ENCODE measurements at places on chromosomes 7 and 10.

DNA sequence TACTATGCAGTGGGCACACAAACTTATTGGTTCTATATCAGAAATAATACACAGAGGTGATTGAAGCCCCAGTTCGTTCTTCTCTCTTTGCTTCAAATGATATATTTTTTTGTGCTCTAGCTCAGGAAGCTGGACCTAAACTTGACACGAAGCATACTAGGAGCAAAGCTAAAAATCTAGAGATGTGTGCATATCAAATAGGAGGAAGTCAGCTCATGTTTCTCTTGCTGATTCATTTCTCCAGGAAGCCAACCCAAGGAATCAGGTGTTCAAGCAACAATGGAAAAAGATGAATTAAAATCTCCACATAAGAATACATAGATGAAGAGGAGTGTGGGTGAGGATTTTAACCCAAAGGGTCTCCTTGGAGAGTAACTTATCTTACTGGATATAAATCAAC, 432.5 kb downstream of the KCNMA1 start:
- DNase-seq: no peak
- H3K4me3 ChIP-seq: no peak overlapping the region
- H3K27me3 ChIP-seq: peaks cover 74% of the 10 kb centered on the region
- no peaks in the 10 kb centered on the region for H3K36me3 ChIP-seq

- H3K36me3 ChIP-seq: no peaks in the 10 kb centered on the region
- DNase-seq: no peak
- no peak overlapping the region for H3K27ac ChIP-seq
- H3K4me1 ChIP-seq: no peaks in the 10 kb centered on the region
Measured at GRCh38 chr7:15750727-15751126, 64.2 kb upstream of the MEOX2 start.

- no peak overlapping the region for H3K27ac ChIP-seq
- H3K27me3 ChIP-seq: no peaks in the 10 kb centered on the region
- no peaks in the 10 kb centered on the region for H3K4me1 ChIP-seq
- H3K4me3 ChIP-seq: no peak overlapping the region
Measured at GRCh38 chr10:128517167-128517566, 390.9 kb upstream of the MKI67 start.

DNA sequence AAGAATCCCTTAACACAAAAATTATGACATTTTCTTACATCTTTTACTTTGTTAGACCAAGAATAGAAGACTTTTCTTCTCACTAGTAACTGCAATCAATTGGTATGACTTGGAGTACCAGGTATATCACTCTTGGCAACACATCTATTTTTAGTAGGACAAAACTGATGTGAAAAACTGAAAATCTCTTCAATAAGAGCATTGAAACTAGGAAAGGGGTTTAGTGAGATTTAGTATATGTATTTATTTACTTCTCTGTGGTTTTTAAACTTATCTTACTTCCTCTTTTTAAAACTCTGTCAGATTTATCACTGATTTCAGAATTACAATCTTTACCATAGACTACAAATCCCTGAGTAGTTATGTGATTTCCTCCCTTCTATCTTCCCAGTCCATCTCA, 366.2 kb downstream of the PCDH15 start:
- no peak overlapping the region for H3K4me3 ChIP-seq
- no peaks in the 10 kb centered on the region for H3K36me3 ChIP-seq
- no peak for DNase-seq
- H3K27ac ChIP-seq: no peak overlapping the region

GRCh38 chr7:64888901-64889685, 14.0 kb upstream of the ZNF273 start:
- no peak for DNase-seq
- peaks cover 12% of the 10 kb centered on the region for H3K4me1 ChIP-seq
- H3K36me3 ChIP-seq: peaks cover 2% of the 10 kb centered on the region
- no peak overlapping the region for H3K27ac ChIP-seq
- peaks cover 79% of the 10 kb centered on the region for H3K27me3 ChIP-seq

GRCh38 chr10:91694170-91694794, 61.4 kb upstream of the PPP1R3C start:
- H3K4me1 ChIP-seq: no peaks in the 10 kb centered on the region
- no peak overlapping the region for H3K4me3 ChIP-seq
- H3K27ac ChIP-seq: no peak overlapping the region
- DNase-seq: no peak
- H3K36me3 ChIP-seq: peaks cover 2% of the 10 kb centered on the region

DNA sequence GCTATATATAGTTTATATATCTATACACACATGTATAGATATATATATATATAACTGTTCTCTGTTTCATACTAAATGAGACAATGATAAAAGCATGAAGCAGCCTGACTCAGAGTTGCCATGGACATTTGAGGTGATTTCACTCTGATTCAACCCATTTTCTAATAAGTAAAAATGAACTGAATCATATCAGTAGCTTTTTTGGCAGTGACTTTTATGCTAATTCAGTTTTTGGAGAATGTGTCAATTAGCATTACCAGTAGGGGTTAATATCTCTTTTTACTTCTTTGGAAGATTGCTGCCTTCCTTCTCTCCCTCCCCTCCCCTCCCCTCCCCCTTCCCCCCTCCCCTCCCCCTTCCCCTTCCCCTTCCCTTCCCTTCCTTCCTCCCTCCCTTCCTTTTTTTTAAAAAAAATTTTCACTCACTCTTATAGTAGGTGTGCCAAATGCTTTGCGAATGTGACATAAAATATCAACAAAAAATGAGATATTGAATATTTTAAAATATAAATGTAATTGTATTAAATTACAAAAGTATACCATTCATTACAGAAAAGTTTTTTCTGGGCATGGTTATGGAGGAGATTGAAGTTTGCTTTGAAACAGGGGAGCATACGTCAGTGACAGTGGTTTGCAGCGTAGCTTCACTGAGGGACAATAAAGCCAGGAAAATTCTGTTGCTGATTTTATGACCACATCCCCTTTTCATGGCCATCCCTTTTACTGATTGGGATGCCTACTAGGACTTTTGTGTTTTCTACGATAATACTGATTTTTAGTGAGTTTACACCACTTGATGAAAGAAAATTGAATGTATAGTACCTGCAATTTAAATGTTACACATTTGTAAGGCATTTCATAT, 64.0 kb upstream of the KLF6 start:
- H3K27me3 ChIP-seq: no peaks in the 10 kb centered on the region
- peaks cover 34% of the 10 kb centered on the region for H3K4me1 ChIP-seq
- DNase-seq: no peak
- peak overlapping the region; percentile 64 for H3K27ac ChIP-seq
- no peak overlapping the region for H3K4me3 ChIP-seq

- H3K27ac ChIP-seq: no peak overlapping the region
- no peak for DNase-seq
- no peak overlapping the region for H3K4me3 ChIP-seq
- no peaks in the 10 kb centered on the region for H3K27me3 ChIP-seq
Measured at GRCh38 chr10:75959209-75959608, 527.8 kb downstream of the LRMDA start.

DNA sequence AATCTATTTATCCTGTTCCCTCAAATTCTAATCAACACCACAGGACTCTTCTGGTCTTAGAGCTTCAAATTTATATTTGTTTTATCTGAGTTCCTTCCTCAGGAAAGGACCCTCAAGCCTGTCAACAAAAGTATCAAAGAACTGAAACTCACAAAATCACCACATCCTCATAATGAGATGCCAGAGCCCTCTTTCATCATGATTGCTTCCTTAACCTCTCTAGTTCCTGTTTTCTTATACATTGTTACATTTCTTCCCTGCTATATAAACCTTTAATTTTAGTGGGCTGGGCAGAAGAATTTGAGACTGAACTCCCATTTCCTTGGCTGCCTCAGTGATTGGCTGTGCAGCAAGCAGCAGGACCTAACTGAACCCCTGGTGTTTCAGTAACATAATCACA, 189.7 kb downstream of the ZNF248 start:
- no peaks in the 10 kb centered on the region for H3K36me3 ChIP-seq
- H3K27ac ChIP-seq: no peak overlapping the region
- H3K4me1 ChIP-seq: no peaks in the 10 kb centered on the region
- no peak overlapping the region for H3K4me3 ChIP-seq

GRCh38 chr10:78392197-78392596, 358.5 kb downstream of the RPS24 start:
- H3K4me3 ChIP-seq: no peak overlapping the region
- H3K27me3 ChIP-seq: peaks cover 14% of the 10 kb centered on the region
- H3K36me3 ChIP-seq: no peaks in the 10 kb centered on the region
- H3K27ac ChIP-seq: no peak overlapping the region

GRCh38 chr7:110754649-110755048, 336.3 kb upstream of the LRRN3 start:
- no peak overlapping the region for H3K4me3 ChIP-seq
- H3K27me3 ChIP-seq: no peaks in the 10 kb centered on the region
- no peaks in the 10 kb centered on the region for H3K36me3 ChIP-seq
- no peak overlapping the region for H3K27ac ChIP-seq
- H3K4me1 ChIP-seq: no peaks in the 10 kb centered on the region
- DNase-seq: no peak

DNA sequence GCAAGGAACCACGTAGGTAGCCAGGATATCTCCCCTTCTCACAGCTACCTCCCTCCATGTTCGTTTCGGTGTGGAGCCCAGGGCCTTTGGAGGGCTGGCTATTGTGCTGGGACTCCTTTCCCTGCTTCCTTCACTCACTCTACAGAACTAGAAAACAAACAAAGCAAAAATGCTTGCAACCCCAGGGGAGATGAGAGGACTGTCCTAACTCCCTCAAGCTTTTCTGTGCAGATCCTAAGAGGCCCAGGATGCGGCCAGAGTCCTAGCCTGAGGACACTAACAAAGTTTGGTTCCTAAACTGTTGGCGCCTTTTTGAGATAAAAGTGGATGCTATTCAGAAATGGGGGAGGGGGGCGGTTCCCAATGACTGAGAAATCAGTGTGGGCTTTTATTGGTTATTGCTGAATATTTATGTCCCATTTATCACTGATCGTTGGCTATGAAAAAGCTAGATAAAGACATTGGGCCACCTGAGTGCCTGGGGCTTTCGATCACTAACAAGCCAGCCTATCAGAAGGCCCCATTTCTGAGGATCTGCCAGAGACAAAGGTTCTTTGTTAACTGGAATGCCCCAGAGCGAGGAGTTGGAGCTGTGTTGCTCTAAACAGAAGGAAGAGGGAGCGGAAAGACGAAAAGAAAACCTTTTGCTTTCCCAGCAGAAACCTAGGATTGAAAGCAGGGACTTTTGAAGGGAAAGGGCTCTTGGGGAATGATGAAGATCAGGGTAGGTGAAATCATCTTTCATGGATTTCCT, 95.2 kb upstream of the EGR2 start:
- no peak overlapping the region for H3K4me3 ChIP-seq
- no peak for DNase-seq
- H3K27me3 ChIP-seq: peaks cover 7% of the 10 kb centered on the region
- H3K36me3 ChIP-seq: no peaks in the 10 kb centered on the region
- no peak overlapping the region for H3K27ac ChIP-seq

DNA sequence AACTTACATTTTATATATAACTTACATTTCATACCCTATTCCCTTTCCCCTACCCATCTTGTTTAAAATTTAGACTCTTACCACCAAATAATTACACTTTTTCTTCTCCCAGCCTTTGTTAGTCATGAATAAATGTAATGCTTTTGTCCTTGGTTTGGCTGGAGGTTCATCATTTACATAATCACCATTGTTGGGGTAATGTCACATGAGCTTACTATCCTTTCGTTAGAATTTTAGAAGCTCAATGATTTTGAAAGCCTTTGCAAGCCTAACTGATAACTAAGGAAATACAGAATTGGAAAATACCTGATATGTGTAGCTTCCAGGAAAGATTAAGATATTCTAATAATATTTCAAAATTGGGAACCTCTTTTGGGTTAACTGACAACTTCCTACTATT, 171.7 kb downstream of the PLXDC2 start:
- no peaks in the 10 kb centered on the region for H3K36me3 ChIP-seq
- no peaks in the 10 kb centered on the region for H3K27me3 ChIP-seq
- H3K4me1 ChIP-seq: no peaks in the 10 kb centered on the region

GRCh38 chr10:95315509-95315908, 24.7 kb upstream of the PDLIM1 start:
- no peaks in the 10 kb centered on the region for H3K36me3 ChIP-seq
- no peak overlapping the region for H3K27ac ChIP-seq
- no peak for DNase-seq

- H3K4me1 ChIP-seq: no peaks in the 10 kb centered on the region
- no peak overlapping the region for H3K4me3 ChIP-seq
- no peak for DNase-seq
- H3K27ac ChIP-seq: no peak overlapping the region
Measured at GRCh38 chr7:82600531-82600930, 157.0 kb upstream of the CACNA2D1 start.

DNA sequence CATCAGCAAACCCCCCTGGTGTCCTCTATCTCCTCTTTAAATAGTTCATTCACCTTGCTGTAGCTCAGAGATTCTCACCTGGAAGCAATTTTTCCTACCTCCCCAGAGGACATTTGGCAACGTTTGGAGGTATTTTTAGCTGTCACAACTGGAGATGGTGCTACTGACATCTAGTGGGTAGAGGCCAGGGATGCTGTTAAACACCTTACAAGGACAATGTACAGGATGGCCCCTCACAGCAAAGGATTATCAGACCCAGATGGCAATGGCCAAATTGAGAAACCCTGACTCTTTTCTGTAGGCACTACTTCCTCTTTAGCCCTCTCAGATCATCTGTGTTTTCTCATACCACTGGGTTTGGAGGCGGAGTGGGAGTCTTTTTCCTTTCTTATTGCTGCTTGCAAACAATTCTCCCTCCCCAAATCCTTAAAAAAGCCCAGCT, 13.2 kb upstream of the TRA2A start:
- no peak overlapping the region for H3K4me3 ChIP-seq
- H3K27me3 ChIP-seq: no peaks in the 10 kb centered on the region
- DNase-seq: no peak
- H3K27ac ChIP-seq: no peak overlapping the region

GRCh38 chr7:37142958-37143357, 305.7 kb downstream of the ELMO1 start:
- H3K4me3 ChIP-seq: no peak overlapping the region
- H3K36me3 ChIP-seq: peaks cover 9% of the 10 kb centered on the region
- H3K4me1 ChIP-seq: peaks cover 20% of the 10 kb centered on the region
- H3K27me3 ChIP-seq: no peaks in the 10 kb centered on the region

GRCh38 chr10:93471110-93471651, 11.0 kb downstream of the MYOF start:
- no peaks in the 10 kb centered on the region for H3K4me1 ChIP-seq
- H3K27me3 ChIP-seq: no peaks in the 10 kb centered on the region
- H3K36me3 ChIP-seq: no peaks in the 10 kb centered on the region
- DNase-seq: no peak

GRCh38 chr10:24415455-24416125, 206.7 kb downstream of the KIAA1217 start:
- no peak overlapping the region for H3K4me3 ChIP-seq
- H3K27ac ChIP-seq: no peak overlapping the region

Data from central memory CD8-positive, alpha-beta T cell (primary cell).